ENCODE measurements at places on chromosomes 16 and 17.

DNA sequence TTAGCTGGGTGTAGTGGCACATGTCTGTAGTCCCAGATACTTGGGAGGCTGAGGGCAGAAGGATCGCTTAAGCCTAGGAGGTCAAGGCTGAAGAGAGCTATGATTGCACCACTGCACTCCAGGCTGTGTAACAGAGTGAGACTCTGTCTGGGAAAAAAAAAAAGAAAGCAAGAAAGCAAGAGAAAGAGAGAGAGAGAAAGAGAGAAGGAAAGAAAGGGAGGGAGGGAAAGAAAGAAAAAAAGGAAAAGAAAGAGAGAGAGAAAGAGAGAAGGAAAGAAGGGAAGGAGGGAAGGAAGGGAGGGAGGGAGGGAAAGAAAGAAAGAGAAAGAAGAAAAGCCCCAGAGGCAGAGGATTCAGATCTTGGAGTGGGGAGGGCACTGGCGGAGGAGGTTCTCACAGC lies 6.5 kb downstream of the DHX58 start:
- DNase-seq, result no peak

GRCh38 chr17:66782851-66783250 lies 52.1 kb upstream of the CACNG5 start:
- no peak for DNase-seq

- DNase-seq, result no peak
These were observed 62.5 kb downstream of the XYLT1 start for GRCh38 chr16:17408296-17408695.

DNA sequence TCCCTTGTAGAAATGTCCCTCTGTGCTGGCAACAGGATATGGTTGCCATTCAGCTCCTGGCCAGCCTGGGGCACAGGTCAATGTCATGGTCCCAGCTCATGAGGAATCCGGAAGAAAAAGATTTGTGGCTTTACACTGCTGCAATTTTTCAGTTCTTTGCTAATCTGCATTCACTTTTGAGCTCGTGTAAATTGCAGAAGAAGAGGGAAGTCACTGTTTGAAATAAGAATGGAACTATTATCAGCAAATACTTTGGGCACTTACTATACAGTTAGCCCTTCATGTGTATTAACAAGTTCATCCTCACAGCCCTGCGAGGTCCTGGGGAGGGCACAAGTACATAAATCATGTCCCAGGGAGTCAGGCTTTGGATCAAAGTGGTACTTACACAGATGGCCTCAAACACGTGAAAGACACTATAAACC lies 14.2 kb downstream of the SLC47A2 start:
- no peak for DNase-seq

GRCh38 chr17:14755002-14755401 lies 454.1 kb downstream of the HS3ST3B1 start:
- peak; percentile 47 for DNase-seq

Measured in skeletal muscle cell (primary cell).